ENCODE measurements at places on chromosomes 2 and 18.

GRCh38 chr2:189424961-189425360, 16.3 kb upstream of the WDR75 start:
- DNase-seq: no peak

DNA sequence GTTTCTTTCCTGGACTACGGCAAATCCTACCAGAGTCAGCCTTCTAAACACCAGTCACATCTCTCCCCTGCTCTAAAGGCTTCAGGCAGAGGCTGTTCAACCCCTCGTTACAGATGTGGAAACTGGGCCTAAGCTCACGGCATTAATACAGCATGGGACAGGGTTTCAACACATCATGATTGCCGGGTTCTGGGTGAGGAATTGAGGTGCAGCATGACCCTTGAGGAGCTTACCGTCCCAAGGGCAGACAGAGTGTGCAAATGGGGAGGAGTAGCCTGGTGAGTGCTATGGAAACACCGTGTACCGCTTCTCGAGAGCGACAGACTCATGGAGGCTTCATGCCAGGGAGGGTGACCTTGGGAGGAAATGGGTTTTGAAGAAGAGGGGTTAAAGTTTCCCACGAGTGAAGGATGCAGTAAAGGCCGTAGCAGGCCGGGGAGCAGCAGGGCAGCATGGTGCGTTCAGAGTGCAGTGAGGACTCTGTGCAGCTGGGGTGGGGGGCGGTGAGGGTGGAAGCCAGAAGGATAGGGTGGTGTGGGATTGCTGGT, 51.1 kb downstream of the TGOLN2 start:
- no peak for DNase-seq

DNA sequence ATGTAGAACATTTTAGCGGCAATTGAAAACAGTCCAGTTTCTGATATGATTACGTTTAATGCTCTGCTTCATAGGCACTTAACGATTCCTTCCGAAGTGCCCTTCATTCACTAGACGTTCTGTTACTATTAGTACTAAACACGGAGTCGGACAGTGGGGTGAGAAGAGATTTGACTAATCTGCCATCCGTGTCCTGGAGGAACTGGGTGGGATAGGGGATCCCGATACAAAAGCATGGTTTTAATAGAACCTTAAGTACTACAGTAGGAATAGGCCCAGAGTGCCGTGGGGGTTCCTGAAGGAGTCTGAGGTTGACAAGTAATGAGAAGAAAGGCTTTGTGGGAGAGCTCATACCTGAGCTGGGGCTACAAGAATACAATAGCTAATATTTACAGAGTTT, 631 bp downstream of the MORN2 start:
- no peak for DNase-seq

DNA sequence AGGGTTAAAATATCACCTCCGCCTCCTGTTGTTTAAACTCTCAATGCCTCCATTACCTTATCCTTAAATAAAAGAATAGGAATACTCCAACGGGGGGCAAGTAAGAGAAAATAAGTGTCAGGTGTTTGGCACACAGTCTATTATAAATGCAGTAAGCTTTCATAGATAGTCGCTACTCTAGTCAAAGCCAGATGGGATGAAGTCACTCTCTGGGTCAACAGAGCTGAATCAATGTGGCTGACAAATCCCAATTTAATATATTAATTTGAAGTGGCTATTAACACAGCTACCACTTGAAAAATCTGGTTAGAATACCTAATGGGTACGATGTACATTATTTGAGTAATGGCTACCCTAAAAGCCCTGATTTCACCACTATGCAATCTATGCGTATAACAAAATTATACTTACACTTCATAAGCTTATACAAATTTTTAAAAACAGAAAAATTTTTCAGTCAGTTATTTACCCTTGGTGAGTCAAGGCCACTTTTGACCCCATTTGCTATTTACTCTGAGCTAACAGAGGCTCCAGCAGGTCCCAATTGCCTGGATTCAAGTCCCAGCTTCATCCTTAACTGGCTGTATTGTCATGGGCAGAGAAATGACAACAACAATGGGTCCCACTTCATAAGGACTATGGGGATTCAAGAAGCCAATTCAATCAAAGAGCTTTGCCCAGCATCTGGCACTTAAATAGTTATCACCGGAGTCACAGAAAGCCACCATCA, 167.5 kb upstream of the PID1 start:
- no peak for DNase-seq

DNA sequence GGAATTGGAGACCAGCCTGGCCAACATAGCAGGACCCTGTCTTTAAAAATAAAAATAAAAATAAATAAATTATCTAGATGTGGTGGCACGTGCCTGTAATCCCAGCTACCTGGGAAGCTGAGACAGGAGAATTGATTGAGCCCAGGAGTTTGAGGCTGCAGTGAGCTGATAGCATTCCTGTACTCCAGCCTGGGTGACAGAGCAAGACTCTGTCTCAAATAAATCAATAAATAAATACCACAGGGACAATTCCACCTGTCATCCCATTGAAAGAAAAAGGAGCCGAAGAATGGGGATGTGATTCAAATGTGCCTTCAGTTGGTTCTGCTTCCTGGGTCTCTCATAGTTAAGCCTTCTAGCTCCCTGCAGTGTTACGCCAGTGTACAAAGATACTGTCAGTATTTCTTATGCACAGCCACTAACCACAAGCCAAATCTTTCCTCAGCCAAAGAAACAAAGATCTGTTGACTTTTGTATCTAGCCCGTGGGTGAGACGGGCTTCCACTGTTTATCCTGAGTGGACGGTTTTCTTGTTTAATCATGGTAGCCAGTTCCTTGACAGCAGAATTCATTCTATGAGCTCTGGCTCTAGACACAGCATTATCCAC, 12.6 kb downstream of the LGALSL start:
- DNase-seq: no peak

DNA sequence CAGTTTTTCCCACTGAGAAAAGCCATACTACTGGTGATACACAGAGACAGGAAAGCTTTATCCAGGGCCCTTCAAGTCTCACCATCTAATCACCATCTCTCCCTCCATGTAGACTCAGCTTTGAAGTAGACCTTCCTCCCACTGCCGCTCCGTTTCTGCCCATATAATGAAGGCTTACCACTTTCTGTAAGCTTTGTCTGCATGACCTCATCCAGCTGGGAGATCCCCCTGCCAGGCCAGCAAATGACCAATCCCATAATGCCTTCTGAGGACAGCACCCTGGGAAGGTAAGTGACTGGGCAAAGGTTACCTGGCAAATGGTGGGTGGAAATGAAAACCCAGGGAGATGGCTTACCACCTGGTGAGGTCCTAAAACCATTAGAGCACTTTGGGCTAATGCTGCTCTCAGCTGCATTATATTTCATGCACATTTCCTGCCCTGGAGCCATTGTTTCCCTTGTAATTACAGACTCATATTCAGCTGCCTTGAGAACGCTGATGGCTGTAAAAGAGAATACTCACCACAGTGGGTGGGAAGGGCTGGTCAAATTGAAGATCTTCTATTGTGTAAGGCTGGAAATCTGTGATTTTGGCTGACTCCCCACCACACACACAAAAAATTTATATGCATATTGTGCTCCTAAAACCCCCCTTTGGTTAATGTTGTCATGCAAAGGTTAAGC, 350.7 kb upstream of the SYT4 start:
- DNase-seq: no peak

- no peak for DNase-seq
Observed at GRCh38 chr2:85684380-85684779, 9.8 kb upstream of the GNLY start.

All from thoracic aorta (tissue), 2 donors.